CD8-positive, alpha-beta T cell (primary cell): ENCODE measurements at places on chromosomes 16 and 17.
A peak's percentile ranks its signal among the peaks of the same experiment; 100 is the strongest.

DNA sequence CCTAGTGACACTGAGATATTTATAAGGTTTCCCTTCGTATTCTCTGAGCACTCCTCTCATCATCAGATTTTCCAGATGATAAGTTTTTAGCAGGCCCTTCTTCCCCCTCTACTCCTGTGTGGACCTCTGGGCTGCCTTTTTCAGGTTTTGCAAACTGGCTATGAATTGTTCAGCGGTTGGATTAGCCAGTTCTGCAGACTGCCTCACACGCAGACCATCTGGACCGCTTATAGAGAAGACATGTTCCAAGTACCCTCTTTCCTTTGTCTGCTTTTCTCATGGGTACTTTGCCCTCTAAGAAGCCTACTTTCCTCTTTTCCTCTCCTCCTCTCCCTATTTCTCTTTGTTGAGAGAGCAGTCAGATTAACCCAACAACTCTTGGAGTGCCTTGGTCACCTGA lies 111.6 kb downstream of the GRIN2A start:
- DNase-seq: no peak

- no peak for DNase-seq
Measured at GRCh38 chr17:45032174-45032541, 19.3 kb downstream of the DCAKD start.

DNA sequence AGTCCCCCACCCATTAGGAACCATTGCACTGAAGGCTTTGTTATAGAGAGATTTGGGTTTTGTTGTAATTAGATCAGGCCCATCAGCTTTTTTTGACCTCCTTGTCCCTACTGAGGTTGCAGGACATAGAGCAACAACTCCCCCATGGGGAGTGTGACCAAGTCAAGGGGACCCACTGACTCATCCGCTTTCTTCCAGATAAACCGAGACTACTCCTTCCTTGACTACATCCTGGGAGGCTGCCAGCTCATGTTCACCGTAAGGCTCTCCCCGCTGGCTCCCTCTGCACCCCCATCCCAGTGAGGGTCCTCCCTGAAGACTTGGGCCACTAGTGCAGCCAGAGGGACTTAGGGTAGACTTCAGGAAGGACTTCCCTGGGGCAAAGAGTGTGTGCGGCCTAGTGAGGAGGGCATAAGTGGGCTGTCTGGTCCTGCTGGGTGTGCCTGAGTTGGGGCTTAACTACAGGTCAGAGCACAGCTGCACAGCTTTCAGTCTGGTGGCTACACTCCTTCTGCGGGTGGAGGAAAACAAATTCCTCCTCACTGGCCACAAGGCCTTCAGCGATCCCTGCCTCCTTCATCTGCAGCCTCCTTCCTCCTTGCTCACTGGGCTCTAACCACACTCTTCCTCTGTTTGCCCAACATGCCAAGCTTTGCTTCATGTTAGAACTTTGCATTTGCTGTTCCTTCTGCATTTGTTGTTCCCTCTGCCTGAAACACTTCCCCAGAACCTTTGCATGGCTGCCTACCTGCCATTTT lies 31.0 kb downstream of the CPNE2 start:
- DNase-seq: no peak

DNA sequence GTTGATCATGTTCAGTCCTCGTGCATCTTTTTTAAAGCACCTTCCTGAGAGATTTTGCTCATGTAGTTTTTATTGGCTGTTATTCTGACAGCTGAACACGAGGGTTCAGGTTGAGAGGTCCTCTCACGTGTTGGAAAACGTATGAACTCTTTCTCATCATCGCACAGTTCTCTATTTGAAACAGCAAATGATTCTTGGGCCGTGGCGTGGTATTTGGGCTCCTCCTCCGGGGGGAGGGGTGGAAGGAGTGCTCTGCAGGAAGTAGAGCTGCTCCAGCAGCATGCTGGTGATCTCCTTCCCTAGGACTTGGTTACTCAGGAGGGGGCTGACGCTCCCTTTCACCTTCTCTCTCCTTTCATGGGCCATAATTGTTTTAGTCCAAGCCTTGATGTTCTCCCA lies 70.4 kb downstream of the KSR1 start:
- DNase-seq: no peak

GRCh38 chr16:29812754-29813643 lies 1.0 kb downstream of the PRRT2 start:
- DNase-seq: no peak

DNA sequence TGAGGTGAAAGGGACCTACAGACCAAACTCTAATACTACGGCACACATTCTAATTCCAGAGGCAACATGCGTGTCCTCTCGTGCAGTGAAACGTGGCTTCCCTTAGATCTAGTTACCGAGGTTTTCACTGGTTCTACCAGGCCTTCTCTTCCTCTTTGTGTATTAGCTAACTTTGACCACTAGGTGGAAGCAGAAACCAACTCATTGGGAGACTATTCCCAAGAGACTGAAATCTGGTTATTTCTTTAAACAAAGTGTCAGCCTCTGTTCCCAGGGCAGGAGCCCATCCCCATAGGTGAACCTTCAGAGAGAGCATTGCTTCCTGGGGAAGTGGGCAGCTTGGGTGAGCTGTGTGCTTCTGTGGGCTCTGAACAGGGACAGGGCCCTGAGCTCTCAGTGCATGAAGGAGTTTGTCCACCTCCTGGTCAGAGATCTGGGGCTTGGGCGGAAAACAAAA lies 19.7 kb upstream of the RCVRN start:
- DNase-seq: peak; percentile 11

DNA sequence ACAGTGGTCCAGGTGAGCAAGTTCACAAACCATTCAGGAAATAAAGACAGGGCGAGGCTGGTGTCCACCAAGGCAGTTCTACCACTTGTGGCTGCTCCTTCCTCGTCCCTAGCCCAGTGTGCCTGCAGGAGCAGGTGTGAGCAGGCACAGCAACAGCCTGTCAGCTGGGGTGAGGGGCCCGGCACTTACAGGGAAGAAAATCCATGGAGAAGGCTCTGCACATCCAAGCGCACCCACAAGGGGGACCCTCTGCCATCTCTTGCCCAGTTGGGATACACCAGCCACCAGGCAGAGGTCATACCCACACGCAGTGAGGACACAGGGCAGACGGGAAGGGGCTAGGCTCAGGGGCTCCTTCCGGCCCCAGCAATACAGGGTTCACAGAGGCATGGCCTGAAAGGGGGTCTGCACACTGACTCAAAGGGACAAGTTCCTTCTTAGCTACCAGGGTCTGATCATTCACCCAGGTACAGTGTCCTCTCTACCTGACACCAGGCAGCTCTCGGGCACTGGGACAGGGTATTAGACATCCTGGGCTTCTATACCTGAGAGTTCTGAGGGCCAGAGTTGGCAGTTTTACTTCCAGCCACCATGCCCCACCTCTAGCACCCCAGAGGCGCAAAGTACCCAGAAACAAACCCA lies 27.0 kb downstream of the CDIP1 start:
- no peak for DNase-seq

GRCh38 chr17:80920441-80920840 lies 71.2 kb upstream of the CHMP6 start:
- DNase-seq: no peak

DNA sequence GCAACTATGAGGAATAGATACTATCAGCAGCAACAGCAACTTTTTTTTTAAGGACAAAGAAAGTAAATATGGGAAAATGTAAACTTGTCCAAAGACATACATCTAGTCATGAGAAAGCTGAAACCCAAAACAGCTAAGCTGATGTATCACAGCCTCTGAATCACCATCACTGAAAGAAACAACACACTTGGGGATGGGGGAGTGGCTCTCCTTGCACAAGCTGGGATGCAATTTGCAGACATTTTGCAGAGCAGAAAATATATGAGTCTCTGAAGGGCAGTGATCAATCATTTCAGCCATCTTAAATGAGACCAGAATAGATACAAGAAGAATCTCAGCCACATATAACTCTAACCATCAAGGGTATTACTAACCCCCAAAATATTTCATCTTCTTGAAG lies 79.1 kb downstream of the GRIN2A start:
- DNase-seq: no peak
